ENCODE measurements at places on chromosomes 1 and 21.

GRCh38 chr1:19087737-19088594, 122.1 kb downstream of the UBR4 start:
- no peak for DNase-seq

DNA sequence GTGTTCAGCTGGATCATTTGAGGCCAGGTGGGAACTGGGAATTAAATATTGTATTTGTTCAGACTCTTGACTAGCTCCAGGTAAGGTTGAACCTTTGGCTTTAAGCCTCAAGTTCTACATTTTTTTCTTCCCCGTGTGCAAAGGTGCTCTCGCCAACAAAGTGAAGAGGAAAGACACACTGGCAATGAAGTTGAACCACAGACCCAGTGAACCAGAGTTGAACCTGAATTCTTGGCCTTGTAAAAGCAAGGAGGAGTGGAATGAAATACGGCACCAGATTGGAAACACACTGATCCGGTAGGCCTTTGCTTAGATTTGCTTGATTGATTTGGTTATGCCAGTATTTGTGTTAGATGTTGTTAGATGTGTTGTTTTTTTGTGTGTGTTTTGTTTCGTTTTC, 25.5 kb upstream of the RCC1 start:
- no peak for DNase-seq

DNA sequence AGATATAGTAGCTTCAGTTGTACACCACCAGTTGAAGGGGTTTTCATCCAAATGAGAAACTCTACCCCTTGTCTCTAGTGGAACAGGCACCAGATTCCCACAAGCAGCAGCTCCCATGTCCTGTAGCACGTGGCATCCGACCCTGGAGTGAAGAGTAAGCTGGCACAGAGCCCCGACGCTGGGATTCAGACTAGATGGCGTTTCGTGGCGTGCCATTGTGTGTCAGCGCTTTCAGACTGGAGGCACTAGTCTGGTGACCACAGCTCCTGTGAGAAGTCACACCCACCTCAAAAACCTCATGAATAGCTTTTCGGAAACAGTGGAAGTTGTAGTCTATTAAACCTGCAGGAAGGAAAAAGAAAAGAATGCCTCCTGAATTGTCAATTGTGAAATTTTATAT, 20.2 kb downstream of the RRAGC start:
- no peak for DNase-seq

- DNase-seq, result no peak
Measured at GRCh38 chr1:193769651-193770050, 583.2 kb upstream of the B3GALT2 start.

- DNase-seq, result no peak
Measured at GRCh38 chr1:184158896-184159681, 107.6 kb downstream of the TSEN15 start.

GRCh38 chr1:37167479-37167878, 133.2 kb upstream of the GRIK3 start:
- no peak for DNase-seq

GRCh38 chr1:94642617-94643321, 101.2 kb upstream of the F3 start:
- DNase-seq, result no peak

DNA sequence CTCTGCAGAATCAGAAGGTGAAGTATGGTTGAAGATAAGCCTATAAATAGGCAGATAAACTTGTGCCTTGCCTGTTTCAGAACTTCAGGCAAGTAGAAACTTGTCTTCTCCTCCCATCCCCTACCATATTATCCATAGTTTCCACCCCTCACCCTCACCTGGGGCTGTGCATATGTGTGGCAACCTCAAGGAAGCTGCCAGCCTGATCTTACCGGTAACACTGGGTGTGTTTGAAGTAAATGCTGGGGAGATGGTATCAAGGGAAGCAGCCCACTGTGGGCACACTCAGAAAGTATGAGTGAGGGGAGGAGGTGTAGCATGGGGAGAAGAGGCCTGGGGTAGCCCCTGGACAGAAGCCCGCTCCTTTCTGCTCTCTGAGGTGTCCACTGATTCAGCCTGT, 14.5 kb downstream of the VANGL2 start:
- DNase-seq, result no peak

GRCh38 chr1:19009882-19010321, 53.4 kb upstream of the IFFO2 start:
- DNase-seq, result peak; percentile 14

DNA sequence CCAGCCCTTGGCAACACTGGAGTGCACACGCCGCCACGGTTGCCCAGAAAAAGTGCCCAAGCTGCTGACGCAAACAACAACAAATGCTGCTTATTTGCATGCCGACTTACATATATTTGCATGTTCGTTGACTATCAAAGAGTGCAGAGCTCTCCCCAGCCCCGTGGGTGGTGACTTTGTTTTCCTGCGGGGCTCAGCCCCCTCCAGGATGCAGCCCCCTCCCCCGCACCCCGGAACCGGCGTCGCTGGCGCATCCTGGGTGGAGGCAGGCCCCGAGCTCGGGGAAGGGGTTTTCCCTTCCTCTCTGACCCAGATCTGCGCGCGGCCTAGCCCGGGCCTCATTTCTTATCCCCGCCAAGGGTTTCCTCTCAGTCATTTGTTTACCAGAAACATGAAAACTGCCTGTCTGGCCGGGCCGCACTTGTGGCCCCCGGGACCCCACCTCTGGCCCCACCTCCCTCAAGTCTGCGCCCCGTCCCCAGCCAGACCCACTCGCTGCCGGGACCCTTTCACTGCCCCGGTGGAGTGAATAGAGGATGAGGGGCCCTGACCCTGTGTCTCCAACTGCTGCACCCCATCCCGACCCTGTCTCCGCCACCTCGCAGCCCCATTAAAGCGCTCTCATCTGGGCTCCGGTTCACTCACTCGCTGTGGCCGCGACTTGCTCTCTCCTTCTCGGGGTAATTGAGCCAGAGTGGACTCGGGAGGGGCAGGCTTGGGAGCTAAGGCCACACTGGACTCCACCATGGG, 5.5 kb downstream of the TNFRSF25 start:
- DNase-seq, result no peak

DNA sequence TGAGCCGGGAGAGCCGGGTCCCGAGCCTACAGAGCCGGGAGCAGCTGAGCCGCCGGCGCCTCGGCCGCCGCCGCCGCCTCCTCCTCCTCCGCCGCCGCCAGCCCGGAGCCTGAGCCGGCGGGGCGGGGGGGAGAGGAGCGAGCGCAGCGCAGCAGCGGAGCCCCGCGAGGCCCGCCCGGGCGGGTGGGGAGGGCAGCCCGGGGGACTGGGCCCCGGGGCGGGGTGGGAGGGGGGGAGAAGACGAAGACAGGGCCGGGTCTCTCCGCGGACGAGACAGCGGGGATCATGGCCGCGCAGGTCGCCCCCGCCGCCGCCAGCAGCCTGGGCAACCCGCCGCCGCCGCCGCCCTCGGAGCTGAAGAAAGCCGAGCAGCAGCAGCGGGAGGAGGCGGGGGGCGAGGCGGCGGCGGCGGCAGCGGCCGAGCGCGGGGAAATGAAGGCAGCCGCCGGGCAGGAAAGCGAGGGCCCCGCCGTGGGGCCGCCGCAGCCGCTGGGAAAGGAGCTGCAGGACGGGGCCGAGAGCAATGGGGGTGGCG, 371 bp downstream of the ARID1A start:
- DNase-seq, result no peak

- DNase-seq, result no peak
Measured at GRCh38 chr1:89923517-89923916, 71.4 kb upstream of the ZNF326 start.

GRCh38 chr1:110605446-110605845, 712 bp downstream of the KCNA2 start:
- no peak for DNase-seq

DNA sequence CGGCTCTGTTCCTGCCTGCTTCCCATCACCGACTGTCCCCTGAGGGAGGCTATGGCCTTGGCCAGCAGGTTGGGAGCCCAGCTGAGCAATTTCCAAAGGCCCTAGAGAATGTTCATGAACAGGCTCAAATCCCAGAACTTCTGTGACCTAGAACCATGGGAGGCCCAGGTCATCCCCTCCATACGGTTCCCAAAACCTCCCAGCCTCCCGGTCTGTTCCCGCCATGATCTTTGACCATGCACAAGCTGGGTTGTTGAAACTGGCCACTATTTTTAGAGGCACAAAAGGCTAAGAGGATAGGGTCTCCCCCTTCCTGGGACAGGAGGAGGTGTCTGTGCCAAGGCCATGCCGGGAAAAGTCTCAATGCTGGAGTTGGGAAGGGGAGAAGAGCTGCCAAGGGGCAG, 27.5 kb downstream of the EPHA2 start:
- no peak for DNase-seq

All from AG09319 (cell line).